ENCODE measurements at places on chromosomes 7 and 10. TPM values are rescaled to one million over a fixed set of nuclear protein-coding genes. Genes with fewer than 3 reads are reported as not detected.

The VIPR2 gene
- total RNA-seq, result not detected

The AZGP1 gene
- not detected for total RNA-seq

The SPAM1 gene
- not detected for total RNA-seq

The FGL2 gene
- 7.5 TPM for total RNA-seq

The SYNPO2L gene
- 22.8 TPM for total RNA-seq

The MYH16 gene
- not detected for total RNA-seq

The ITPRID1 gene
- total RNA-seq, result not detected

The CRPPA gene
- total RNA-seq, result 13.1 TPM

The KLLN gene
- total RNA-seq, result 1.2 TPM

The PODXL gene
- 13.8 TPM for total RNA-seq

The SFTPA1 gene
- not detected for total RNA-seq

DNA sequence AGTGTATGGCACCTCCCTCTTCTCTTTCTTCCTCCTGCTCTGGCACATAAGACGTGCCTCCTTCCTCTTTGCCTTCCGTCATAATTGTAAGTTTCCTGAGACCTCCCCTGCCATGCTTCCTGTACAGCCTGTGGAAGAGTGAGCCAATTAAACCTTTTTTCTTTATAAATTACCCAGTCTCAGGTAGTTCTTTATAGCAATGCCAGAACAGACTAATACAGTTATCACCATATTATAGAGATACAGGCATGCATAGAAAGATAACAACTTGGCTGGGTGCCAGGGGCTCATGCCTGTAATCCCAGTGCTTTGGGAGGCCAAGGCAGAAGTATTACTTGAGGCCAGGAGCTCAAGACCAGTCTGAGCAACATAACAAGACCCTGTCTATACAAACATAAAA, 53.2 kb downstream of the GCC1 start:
- DNase-seq, result no peak

- DNase-seq, result no peak
These were observed 823.5 kb downstream of the GRID1 start for GRCh38 chr10:85542936-85543730.

- DNase-seq, result peak; percentile 8
These were observed 1193.0 kb upstream of the CELF2 start for GRCh38 chr10:9824631-9825071.

DNA sequence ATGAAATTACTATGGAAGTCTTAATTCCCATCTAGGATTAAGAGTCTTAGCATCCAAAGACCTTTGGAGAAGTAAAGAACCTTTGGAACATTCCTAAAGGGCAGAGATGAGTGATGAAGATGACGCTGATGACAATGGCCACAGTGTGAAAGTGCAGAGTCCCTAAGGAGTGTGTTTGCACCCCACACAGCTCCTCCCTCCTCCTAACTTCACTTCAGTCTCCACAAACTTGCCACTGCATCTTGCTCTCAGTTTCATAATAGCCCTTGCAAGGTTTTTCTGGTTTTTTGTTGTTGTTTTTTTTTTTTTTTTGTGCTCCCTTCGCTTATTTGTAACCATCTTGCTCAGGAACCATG, 117.5 kb upstream of the ANLN start:
- no peak for DNase-seq

DNA sequence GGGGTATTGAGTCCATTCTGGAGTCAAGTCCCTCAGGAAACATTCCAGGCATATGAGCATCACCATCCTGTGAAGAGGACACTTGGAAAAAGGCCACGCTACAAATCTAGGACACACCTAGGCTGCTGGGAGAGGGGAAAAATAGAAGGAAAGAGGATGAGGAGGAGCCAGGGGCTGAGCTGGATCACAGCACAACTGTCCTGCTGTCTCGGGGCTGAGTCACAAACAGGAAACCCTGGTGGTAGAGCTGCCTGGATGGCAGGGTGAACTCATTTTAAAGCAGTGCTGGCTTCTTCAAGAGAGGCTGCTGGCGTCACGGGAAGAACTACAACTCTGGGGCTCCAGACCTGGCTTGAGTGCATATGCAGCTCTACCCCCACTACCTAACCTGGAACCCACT, 151.5 kb downstream of the RNF216 start:
- DNase-seq, result peak; percentile 77

GRCh38 chr10:78531088-78531487, 497.4 kb downstream of the RPS24 start:
- no peak for DNase-seq

GRCh38 chr7:146922782-146923181, 806.2 kb downstream of the CNTNAP2 start:
- DNase-seq, result no peak

- peak; percentile 47 for DNase-seq
These were observed 3.6 kb downstream of the PLAC9 start for GRCh38 chr10:80136134-80136571.

GRCh38 chr10:42971251-42971599, 105.6 kb upstream of the RET start:
- no peak for DNase-seq

- DNase-seq, result no peak
These were observed 759.3 kb downstream of the LRMDA start for GRCh38 chr10:76190634-76191270.

- DNase-seq, result no peak
These were observed 22.3 kb downstream of the FOXI2 start for GRCh38 chr10:127759276-127759675.

- no peak for DNase-seq
These were observed 82.2 kb upstream of the VWDE start for GRCh38 chr7:12485845-12486244.

DNA sequence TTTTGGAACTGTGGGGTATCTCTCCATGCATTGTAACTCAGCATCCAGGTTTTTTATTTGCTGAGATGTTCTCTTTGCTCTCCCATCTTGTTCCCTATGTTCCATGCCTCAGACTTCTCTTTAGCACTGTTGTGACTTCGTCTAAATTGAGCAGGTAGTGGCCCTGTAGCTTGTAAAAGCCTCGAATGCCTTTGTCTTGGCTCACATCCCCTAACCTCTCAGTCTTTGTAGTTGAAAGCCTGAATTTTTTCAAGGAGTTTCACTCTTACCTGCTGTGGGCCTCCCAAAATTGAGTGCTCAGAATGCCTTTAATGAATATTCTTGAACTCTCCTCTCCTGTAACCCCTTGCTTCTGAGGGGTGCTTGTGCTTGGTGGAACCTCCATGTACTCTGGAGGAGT, 1137.3 kb downstream of the REEP3 start:
- DNase-seq, result no peak

- DNase-seq, result no peak
These were observed 359.4 kb downstream of the PRPF18 start for GRCh38 chr10:13946209-13946460.

DNA sequence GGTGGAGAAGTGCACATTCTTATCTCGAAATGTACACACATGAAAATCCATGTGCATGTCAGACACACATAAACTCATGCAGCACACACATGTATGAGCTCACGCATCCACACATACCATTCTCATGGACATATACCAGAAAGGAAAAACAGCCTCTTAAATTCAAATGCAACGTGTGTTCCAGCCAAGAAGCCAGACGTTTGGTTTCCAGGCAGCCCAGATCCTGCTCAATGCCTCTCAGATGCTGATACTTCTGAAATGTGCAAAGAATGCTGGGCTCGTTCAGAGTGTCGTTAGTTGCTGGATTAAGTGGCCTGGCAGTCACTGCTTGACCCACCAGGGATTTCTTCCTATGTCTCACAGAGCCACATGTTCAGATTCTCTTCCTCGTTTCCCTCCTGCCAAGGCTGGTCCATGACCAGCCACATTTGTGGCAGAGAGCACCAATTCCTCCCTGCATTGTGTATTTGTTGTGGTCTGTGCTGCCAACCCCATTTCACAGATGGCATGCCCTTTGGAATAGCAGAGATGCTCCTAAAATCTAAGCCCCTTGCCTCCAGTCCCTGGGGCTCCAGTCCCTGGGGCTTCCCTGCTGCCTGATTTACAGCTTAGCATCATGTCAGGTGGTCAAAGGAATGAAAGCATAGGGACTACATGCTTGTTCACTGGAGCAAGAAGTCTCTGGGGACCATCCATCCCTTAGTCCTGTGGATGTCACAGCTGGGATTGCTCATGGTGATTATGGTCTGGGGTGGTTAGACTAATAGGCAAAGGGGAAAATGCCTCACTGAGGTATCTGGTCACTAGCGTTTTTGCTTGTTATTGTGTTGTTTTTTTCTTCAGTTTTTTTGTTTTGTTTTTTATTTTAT, 426.6 kb downstream of the PLXNA4 start:
- no peak for DNase-seq

DNA sequence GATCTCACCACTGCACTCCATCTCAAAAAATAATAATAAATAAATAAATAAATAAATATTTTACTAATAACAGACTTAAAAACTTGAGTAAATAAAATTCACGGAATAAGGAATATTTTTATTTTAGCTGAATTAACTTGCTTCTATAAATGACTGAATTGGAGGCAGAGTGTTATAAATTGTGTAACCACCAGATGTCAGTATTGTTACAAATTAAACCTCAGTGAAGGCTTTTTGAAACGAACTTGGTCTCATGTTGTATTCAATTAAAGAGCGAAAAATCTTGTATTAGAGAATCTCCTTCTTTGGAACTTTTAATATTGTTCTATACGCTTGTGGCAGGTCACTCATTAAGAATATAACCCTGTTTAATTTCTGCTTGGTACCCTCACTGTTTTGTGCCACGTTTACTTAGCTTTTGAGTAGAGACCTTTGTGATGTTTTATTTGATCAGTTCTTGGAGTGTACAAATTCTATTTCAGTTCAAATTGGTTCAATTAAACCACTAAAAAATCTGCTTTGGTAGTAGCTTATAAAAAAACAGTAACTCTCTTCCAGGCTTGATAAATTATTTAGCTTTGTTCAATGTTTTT, 45.6 kb upstream of the SCIN start:
- DNase-seq, result peak; percentile 80

DNA sequence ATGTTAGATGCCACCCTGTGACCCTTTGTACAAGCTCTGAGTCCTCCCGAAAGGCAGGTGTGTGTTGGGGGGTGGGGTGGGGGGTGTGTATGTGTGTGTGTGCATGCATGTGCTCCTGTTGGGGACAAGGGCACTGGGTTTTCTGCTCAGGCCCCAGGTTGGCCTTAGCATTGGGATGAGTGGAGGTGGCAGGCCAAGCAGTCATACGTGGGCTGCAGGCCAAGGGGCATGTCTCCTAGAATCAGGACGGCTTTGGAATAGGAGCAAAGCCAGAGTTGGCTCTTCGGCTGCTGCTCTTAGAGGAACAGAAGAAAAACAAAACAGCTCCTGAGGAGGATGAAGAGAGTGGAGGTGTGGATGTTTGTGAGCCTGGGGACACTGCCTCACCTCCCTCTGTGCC, 26.0 kb downstream of the HSPA12A start:
- no peak for DNase-seq

GRCh38 chr7:47326220-47326619, 255.7 kb downstream of the TNS3 start:
- no peak for DNase-seq

- no peak for DNase-seq
These were observed 54.6 kb downstream of the MYO3A start for GRCh38 chr10:25988583-25988982.

GRCh38 chr7:93813514-93813913, 77.0 kb downstream of the TFPI2 start:
- DNase-seq, result no peak

- peak; percentile 23 for DNase-seq
These were observed 13.8 kb upstream of the CYP3A5 start for GRCh38 chr7:99693427-99694200.

DNA sequence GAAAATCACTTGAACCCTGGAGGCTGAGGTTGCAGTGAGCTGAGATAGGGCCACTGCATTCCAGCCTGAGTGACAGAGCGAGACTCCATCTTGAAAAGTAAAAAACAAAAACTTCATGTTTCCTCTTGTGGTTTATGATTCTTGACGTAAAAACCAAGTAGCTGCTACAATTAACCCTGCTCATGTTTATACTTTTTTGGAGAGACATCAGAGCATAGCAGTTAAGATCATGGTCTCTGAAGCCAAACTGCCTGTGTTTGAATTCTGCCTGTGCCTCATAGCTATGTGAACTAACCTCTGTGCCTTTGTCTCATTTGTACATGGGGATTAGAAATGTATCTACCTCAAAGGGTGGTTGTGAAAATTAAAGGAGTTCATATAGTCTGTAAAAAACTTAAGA, 27.2 kb downstream of the SUV39H2 start:
- no peak for DNase-seq

DNA sequence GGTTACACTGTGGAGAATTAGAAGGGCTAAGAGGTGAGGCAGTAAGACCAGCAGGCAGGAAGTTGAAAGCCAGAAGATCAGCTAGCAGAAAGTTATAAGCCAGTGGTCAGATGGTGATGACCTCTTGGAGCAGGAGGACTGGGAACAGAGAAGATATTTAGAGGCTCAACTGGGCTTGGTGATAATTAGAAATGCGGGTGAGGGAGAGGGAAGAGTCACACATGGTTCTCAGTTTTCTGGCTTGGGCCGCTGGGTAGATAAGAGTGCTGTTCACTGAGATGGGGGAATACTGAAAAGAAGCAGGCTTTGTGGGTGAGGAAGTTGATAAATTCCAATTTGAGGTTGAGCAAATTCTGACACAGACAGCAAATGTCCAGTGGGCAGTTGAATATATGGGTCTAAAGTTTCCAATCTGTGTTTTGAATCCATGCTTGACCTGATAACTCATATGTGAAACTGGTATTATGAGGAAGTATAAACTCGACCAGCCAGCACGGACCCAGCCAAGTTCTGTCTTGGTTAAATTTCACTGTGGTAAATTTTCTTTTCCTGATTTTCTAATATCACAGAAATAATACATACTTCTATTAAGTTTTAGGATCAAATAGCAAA, 22.7 kb downstream of the LSMEM1 start:
- no peak for DNase-seq

- no peak for DNase-seq
These were observed 320.2 kb upstream of the FZD1 start for GRCh38 chr7:90944021-90944420.

- no peak for DNase-seq
These were observed 395.7 kb downstream of the NXPH1 start for GRCh38 chr7:8829100-8829499.

- DNase-seq, result no peak
These were observed 90.8 kb downstream of the KIF20B start for GRCh38 chr10:89792187-89792586.

DNA sequence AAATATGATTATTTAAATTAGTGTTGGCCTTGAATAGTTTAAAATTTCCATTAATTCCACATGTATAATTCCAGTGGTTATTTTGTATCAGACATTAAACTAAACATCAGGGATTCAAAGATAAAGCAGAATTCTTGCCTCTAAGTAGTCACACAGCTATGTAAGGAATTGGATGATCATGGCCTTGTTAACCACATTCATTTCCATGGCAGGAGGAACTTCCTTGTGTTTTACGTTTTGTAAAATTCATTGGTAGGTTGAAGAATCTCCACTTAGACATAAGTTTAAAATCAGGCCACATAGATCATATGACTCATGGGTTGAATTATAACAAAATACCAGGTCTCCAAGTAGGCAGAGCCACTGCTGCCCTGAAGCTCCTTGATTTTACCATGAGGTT, 289.7 kb downstream of the PLXDC2 start:
- no peak for DNase-seq

- DNase-seq, result peak; percentile 6
These were observed 3.3 kb downstream of the MAP3K8 start for GRCh38 chr10:30437031-30437841.
